ENCODE measurements at places on chromosomes 13 and 19.

DNA sequence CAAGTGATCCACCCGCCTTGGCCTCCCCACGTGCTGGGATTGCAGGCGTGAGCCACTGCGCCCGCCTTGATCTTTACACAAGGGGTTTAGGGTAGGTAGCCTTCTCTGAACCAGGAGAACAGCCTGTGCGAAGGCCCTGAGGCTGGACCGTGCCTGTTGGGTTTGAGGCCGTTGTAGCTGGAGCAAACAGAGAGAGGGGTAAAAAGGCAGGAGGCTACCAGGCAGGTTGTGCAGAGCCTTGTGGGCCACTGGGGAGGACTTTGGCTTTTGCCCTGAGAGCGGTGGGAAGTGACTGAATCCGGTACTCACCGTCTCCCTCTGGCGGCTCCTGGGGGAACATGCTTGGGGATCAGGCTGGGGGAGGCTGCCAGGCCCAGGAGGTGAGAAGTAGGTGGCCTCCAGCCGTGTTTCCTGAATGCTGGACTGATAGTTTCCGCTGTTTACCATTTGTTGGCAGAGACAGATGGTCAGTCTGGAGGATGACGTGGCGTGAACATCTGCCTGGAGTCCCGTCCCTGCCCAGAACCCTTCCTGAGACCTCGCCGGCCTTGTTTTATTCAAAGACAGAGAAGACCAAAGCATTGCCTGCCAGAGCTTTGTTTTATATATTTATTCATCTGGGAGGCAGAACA, 24.6 kb downstream of the SPC24 start:
- DNase-seq: peak; percentile 55

DNA sequence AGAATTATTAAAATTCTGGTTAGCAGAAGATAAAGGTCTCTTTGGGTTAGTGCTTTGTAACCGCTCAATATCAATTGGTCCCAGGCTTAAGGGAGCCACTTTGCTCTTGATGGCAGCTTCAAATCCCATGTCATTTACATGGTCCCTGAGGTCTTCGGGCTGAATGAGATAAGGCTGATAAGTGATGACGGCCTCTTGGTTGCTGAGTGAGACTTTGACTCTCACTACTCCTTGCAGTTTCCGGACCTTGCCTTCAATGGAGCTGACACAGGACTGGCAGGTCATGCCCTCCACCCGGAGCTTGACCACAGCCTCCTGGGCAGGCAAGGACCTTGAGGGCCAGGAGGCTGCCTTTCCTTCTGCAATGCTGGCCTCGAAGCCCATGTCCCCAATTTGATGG, 36.8 kb downstream of the ATP7B start:
- no peak for DNase-seq

DNA sequence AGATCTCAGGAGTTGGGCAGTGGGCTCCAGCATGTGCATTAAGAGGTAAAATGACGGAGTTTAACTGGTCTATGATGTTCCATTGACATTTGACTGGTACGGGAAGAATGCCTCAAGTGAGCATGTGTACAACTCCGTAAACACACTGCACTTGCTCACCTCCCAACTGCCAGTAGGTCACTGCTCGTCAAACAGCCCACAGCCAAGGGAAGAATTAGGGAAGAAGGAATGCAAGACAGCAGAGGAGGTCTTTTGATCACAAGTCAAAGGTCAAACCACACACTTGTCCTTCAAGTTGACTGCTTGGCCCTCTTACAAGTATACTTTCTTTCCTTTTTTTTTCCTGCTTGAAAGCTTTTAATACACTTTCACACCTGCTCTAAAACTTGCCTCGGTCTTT, 236.7 kb downstream of the B3GLCT start:
- no peak for DNase-seq

GRCh38 chr13:38147050-38147449, 202.6 kb upstream of the UFM1 start:
- no peak for DNase-seq

GRCh38 chr19:18990128-18990708, 43.1 kb downstream of the SUGP2 start:
- no peak for DNase-seq
